NCI-H1436 (cell line): ENCODE measurements at places on chromosomes 2 and 18.

GRCh38 chr2:221203125-221203524 lies 369.0 kb downstream of the EPHA4 start:
- DNase-seq: no peak

DNA sequence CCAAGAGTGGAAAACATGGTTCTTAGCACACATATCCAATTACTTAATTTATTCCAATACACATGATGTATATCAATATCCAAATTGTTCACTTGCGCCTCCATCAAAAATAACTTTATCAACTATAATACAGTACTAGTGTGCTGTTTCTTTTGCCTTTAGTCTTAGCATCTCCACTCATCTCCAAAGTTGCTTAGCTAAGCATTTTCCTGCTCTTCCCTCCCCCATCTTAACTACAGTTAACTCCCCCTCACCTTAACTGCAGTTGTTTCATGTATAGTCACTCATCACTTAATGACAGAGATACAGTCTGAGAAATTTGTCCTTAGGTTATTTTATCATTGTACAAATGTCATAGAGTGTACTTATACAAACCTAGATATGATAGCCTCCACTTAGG lies 705.2 kb upstream of the LINC00305 start:
- DNase-seq: no peak

GRCh38 chr2:18630541-18630940 lies 41.2 kb upstream of the NT5C1B start:
- no peak for DNase-seq

GRCh38 chr2:151027151-151027550 lies 234.5 kb downstream of the RBM43 start:
- DNase-seq: no peak

- DNase-seq: no peak
Observed at GRCh38 chr2:236137066-236137465, 31.1 kb downstream of the GBX2 start.

DNA sequence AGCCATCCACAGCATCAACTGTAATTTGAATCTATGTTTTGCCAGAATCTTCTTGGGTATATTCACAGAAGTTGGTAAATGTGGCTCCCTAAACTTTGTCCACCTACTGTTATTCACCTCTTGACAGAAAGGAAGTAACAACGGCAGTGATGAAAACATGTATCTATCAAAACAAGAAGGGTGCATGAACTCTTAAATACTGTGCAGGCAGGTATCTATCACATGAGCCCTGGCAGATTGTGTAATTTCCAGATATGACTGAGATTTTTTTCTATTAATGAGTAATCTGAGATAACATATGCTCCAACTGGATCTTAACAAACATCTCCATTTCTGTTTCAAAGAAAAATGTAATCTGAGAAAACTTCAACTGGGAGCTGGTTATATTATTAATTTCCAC lies 36.6 kb downstream of the SFT2D3 start:
- no peak for DNase-seq

GRCh38 chr18:8262221-8262620 lies 347.0 kb upstream of the RAB12 start:
- DNase-seq: no peak

DNA sequence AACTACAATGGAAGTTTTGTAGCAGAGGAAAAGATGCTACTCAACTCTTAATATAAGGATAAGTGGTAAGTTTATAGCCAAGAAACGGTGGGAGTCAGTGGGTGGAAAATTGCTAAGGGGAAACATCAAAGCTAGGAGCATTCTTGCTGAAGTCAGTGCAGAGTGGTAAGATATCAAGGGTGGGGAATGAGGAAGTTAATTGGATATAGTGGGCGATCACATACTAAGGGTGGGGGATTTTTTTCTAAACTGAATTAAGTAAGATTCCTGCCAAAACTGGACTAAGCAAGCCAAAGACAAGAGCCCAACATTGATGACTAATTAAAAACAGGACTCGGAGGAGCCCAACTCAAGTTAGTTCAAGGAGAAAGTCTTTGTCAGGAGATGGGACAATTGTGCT lies 525.4 kb downstream of the CCDC85A start:
- DNase-seq: no peak

DNA sequence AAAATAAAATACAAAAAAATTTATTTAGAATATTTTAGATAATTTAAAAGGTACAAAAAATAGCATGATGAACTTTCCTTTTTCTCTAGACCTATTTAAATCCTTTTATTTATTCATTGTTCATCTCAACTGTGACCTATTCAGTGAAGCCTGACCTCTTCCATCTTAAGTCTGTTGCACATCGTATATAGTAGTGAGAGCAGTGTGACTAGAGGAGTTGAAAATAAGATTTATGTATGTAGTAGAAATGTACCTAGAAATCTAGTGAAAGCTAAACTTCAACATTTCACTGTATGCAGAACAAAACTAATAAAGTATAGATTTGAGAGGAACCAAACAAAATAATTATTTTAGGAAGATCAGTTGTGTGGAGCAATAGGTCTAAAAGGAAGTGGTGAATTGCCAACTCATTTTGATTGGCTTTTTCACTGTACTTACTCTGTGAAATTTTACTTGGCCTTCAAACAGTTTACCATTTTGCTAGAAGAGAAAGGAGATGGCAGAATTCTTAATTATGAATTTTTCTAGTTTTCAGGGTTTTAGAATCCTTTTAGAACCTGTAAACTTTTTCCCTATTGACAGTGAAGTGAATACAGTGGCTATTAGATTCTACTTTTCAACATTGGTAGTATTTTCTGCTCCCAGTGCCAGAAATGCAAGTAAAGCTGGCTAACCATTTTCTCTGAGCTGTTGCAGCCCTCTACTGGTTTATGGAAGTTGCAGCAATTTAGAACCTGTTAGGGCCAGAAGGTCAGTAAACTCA lies 11.0 kb downstream of the ANKRD12 start:
- DNase-seq: peak; percentile 8

- peak; percentile 18 for DNase-seq
Observed at GRCh38 chr18:76621782-76622495, 126.9 kb upstream of the ZNF516 start.

- no peak for DNase-seq
Observed at GRCh38 chr2:20487392-20488174, 40.7 kb downstream of the RHOB start.

- no peak for DNase-seq
Observed at GRCh38 chr2:67165523-67165990, 231.6 kb upstream of the ETAA1 start.

GRCh38 chr18:62828852-62829251 lies 113.5 kb downstream of the PHLPP1 start:
- no peak for DNase-seq

DNA sequence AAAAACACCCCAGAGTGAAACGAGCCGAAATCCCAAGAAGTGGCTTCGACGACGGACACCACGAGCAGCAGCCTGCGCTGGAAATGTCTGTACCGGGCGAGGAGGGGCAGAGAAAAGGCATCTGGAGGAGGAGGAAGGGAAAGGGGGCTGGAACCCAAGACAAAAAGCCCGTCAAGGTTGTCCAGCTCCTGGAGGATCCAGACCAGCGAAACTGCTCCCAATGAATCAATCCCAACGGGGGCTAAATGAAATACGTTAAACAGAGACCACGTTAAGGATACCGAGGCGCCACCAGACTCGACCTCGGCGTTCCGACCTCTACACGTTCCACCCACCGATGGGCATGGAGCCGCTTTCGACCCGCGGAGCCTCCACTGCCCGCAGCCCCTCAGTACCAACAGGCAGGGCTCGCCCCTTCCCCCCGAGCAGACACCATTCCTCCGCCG lies 400 bp downstream of the CCDC88A start:
- DNase-seq: no peak

DNA sequence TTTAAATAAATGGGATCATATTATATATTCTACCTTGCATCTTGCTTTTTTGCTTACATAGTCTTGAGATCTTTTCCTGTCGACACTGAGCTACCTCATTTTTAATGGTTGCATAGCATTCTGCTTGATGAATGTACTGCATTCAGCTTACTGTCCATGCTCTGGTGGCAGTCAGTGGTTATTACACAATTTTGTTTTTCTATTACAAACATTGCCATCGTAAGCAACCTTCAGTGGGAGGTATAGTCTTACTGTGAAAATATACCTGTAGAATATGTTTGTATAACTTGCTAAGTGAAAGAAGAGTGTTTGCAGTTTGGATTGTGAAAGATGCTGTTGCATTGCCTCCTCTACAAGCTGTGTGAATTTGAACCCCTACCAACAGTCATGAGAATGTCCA lies 43.4 kb downstream of the UBXN4 start:
- DNase-seq: no peak

DNA sequence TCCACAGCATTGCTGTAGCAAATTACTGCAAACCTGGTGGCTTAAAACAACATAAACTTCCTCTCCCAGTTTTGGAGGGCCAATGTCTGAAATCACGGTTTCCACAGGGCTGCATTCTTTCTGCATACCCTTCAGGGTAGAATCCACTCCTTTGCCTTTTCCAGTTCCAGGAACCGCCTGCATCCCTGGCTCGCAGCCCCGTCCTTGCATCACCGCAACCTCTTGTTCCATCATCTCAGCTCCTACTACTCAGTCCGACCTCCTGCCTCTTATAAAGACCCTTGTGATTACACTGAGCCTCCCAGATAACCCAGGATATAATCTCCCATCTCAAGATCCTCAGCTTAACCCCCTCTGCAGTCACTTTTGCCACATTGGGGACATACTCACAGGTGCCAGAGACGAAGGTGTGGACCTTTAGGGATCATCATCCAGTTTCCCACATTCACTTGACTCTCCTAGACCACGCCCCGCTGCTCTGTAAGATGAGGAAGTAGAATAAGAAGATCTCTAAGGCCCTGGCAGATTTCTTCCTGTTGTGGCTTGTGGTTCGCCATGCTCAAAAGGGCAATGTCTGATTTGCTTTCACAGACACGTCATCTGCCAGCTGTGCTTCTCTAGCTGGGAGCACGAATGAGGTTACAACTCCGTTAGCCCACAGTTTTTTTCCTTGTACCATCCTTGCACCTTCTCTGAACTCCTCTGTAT lies 103.6 kb upstream of the AGAP1 start:
- no peak for DNase-seq

- DNase-seq: no peak
Observed at GRCh38 chr2:230939691-230940470, 14.8 kb upstream of the GPR55 start.

- no peak for DNase-seq
Observed at GRCh38 chr18:3172097-3172496, 47.7 kb downstream of the MYOM1 start.

DNA sequence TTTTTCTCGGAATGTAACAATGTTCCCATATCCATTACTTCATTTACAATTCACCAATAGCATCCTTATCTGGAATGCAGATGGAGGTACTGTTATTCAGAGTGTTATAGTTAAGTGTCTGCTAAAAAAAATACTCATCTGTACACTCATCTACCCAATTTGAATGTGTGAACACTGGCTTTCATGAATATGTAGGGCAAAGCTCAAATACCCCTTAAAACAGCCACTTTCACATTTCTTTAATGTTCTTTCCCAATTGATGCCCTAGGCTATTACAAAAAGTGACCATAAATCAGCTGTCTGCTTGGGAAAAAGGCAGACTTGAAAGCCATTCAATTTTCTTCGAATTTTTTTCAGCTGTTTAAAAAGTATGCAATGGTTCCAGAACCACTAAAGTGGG lies 796.3 kb upstream of the FSHR start:
- DNase-seq: no peak

DNA sequence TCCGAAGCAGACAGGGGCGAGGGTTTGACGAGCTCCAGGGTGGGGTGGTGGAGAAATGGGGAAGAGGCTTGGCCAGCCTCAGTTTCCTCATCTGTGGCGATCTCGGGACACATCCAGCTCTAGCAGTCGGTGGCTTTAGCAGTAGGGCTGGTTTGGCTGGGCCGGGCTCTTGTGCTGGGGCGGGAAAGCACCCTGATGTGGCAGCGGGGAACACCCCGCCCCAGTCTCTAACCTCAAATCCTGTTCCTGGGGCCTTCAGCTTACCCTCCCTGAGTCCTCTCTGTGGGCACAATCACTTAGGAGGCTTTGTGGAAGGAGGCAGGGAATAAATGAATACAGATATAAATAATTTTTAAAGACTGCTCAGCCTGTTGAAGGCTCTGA lies 26.5 kb upstream of the MCFD2 start:
- no peak for DNase-seq

- no peak for DNase-seq
Observed at GRCh38 chr2:227613272-227613660, 1.4 kb downstream of the SCYGR3 start.

DNA sequence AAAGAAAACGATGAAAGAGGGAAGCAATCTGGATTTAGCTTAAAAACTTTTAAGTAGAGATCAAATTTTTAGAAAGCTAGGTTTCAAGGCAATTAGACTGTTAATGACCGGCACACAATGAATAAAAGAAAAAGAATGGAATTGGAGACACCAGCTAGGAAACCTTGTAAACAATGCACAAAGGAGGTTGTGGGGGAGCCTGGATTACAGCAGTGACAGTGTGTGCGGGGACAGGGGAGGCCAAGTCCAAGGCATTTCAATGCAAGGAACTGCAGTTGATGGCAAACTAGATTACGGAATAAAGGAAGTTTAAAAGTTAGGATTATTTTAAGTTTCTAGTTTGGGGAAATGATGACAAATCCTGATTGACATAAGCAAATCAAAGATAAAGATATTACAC lies 74.5 kb downstream of the DTNB start:
- DNase-seq: no peak

DNA sequence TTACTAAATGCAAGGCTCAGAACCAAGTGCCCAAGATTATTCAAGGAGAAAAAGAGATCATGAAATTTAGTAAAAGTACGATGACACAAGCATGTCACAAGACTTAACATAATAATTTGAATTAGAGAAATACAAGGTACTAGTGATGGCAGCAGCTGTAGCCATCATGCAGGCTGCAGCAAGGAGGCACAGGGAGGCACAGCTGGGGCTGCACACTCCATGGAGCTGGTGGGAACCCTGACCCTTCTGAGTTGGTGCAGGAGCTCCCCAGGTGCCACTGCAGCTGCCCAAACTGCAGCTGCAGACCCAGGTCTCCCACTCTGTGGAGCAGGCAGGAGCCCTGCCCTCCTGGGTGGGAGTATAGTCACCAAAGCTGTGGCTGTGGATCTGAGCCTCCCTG lies 46.0 kb downstream of the COL3A1 start:
- DNase-seq: no peak

- DNase-seq: no peak
Observed at GRCh38 chr2:241762933-241763369, 13.7 kb upstream of the GAL3ST2 start.

- no peak for DNase-seq
Observed at GRCh38 chr18:48991319-48991660, 40.5 kb upstream of the SMAD7 start.

- no peak for DNase-seq
Observed at GRCh38 chr2:197075281-197075680, 148.8 kb upstream of the PGAP1 start.

GRCh38 chr18:33627114-33627513 lies 49.1 kb downstream of the ASXL3 start:
- DNase-seq: no peak
